ENCODE measurements at places on chromosomes 11 and 22. TPM values are rescaled to one million over a fixed set of nuclear protein-coding genes. Genes with fewer than 3 reads are reported as not detected.

DNA sequence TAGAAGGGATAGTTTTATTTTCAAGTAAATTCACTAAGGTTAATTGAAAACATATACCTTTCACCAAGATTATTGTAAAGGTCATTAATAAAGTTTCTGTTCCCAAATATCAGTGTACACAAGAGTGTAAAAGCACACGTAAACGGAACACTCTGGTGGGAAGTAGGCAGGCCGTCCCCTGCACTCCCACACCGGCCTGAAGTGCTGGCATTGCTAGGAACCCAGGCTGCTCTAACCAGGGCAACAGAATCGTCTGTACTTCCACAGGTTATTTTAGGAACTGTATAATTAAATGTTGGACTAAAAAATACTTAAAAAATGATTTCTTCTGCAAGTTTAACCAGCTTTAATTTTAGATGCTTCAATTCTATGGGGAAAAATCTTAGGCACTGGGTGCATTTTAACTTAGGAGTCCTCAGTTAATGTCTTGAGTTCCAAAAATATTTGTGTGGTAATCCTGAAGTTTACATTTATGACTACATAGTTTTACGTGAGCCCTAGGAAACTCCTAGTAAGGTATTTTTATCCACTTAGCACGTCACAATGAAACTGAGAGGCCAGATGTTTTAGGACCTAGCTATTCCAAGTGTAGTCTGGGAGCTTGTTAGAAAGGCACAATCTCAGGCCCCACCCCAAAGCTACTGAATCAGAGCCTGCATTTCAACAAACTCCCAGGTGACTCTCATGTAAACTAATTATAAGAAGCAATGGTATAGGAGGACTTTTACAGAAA lies 31.2 kb downstream of the KMT5B start:
- no peak for DNase-seq

DNA sequence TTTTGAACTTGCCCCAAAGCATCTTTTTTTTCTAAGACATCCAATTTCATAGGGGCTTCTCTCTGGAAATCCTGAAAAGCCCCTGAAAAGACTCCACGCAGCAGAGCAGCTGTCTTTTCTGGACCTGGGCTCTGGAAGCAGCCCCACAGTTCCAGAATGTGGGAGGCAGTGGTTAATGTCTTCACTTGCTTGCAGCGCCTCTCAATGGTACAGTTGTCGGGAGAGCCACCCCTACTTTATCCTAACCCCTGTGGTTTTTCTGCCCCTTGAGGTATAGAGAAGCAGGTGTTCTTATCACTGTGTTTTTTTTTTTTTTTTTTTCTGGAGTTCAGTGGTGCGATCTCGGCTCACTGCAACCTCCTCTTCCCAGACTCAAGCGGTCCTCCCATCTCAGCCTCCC lies 83.4 kb upstream of the SORL1-AS1 start:
- no peak for DNase-seq

DNA sequence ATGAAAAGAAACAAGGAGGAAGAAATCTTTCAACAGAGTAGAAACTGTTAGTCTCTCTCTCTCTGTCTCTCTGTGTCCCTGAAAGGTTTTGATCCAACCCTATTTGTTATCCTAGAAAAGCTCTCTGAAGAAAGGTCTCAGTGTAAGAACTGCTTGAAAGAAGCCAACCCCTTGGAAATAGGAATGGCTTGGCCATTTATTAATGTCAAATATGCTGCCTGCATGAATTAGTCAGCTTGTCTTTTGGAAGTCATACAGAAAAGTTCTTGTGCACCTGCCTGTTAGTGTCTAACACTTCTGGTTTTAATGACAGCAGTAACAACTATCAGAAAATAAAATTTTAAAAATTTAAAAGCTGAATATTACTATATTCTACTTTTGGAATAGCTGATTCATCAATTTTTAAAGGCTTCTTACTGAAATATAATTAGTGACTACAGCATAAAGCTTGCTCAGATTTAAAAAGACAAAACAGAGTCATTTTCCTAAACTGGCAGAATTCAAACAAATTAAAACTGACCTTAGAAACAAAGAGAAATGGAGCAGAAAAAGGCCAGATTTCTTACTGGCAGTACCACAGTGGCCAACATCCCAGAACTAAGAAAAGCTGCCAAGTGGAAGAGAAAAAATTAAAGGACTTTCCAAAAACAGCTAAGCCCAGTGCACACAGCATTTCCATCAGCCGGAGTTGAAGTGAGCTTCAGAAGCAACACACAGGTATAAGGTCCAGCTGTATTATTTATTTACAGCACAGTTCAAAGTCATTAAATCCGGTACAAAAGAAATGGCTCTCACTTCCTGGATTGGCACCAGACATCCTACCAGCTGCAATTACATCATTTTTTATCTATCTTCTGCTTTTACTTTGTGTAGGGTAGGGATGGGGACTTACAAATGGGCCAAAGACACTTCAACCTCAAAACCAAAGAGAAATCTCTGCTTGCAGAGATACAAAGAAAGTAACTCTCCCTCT lies 76.3 kb downstream of the PRCP start:
- no peak for DNase-seq

DNA sequence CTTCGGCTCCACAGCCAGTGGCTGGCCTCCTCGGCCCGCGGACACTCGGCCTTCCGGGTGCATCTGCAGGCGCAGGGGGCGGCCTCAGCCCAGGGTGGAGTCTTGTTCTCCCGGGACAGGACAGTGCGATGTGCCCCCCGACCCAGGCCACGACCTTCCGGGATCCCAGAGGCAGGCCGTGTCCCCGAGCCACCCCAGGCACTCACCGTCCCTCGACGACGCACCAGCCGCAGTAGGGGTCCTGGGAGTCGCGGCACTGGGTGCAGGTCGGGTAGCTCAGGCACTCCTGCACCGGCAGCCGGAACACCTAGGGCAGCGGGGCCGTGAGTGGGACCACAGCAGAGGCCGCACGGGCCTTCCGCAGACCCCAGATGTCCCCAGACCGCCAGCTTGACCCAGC lies 17.6 kb upstream of the MAPK11 start:
- DNase-seq = no peak

- no peak for DNase-seq
These were observed 4.6 kb downstream of the CD151 start for GRCh38 chr11:837189-837989.

DNA sequence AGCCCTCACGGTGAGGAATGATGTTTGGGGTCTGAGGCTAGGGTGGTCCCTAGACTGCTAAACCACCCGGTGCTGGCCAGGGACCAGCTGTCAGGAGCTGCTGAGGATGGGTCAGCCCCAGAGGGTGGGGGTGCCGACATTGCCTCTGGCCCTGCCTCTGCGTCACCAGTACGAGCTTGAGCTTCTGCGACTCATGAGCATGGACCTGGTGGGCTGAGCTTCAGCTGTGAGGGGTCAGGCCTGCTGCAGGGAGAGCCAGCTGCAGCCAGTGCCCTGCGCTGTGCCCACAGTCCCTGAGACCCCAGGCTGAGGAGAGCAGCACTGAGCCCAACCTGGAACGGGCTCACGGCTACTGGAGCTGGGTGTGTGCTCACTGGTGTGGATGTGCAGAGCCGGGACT lies 7.0 kb downstream of the DERL3 start:
- no peak for DNase-seq

DNA sequence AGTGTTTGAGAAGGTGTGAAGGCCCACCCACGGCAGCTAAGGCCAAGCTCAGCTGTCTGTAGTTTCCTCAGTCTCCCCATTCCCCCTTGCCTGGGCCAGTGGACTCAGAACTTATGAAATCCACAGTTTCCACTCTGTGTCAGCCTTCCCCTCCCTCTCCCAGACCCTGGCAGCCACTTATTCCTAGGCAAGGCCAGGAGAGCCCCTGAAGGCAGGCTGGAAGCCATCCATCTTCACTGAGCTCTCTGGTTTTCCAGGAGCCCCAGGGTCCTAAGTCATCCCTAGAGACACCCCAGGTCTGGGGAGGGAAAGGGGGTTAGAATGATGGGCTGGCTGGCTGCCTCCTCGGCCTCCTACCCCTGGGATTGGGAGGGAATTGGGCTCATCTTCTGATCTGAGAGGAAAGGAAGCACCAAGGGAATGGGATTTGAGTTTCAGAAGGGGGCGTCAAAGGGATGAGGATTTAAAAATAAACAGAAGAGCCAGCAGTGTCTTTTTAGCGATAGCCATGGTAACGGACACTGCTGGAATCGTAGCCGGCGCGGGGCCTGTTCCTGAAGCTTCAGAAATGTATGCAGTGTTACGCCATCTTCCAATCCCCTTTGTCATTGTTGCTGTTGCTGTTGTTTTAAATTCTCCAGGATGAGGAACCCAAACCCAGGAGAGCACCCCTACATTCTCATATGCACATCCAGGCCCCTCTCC lies 561.1 kb upstream of the CADM1 start:
- no peak for DNase-seq

GRCh38 chr11:85863855-85864254 lies 8.7 kb downstream of the CCDC83 start:
- no peak for DNase-seq

DNA sequence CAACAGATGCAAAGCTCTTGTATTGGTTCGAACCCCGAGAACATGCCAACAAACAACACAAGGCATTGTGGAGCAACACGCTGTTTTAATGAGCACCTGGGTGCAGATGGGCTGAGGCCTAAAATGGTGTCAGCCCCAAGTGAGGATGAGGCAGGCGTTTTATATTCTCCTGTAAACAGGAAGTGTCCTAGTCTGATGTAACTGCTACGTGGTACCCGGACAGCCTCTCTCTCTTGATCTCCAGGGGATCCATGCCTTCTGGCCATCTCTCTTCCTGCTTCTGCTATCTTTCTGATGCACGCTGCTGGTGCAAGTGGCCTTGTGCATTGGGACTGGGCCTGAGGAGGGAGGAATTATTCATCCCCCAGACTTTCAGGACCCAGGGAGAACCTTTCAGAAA lies 19.4 kb upstream of the VSTM5 start:
- DNase-seq = no peak

DNA sequence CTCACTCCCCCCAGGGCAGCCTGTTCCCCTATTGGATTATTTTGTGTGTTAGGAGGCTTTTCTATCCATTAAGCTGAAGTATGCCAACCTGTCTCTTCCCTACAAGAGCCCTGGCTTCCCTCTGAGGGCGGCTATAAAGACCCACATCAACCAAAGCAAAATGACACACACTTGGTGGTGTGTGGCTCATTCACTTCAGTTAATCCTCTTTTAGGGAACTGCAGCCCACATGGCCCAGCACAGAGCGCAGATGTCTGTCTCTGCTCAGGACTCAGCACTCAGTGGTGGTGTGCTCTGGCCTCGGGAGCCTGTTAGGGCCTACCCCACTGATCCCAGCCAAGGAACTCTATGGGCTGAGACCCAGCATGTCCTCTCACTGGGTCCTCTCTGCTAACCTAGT lies 32.2 kb upstream of the LRRC10B start:
- no peak for DNase-seq

DNA sequence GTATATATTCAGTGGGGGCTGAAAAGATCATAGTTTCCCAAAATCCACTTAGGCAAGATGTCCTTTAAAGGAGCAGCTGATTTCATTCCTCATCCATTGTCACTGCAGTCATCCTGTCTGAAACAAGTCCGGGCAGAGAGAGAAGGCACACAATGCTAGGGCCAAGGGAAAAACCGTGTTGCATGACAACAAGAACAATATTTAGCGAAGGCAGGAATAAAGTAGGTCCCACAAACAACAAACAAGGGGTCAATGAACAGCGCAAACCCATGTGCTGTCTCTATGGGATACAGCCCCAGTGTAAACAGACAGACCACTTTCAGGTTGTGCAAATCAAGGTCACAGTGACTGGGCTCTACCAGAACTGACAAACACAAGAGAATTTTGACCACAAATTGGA lies 9.0 kb downstream of the PAMR1 start:
- DNase-seq = no peak

GRCh38 chr11:114073007-114073827 lies 13.7 kb downstream of the ZBTB16 start:
- DNase-seq = no peak

DNA sequence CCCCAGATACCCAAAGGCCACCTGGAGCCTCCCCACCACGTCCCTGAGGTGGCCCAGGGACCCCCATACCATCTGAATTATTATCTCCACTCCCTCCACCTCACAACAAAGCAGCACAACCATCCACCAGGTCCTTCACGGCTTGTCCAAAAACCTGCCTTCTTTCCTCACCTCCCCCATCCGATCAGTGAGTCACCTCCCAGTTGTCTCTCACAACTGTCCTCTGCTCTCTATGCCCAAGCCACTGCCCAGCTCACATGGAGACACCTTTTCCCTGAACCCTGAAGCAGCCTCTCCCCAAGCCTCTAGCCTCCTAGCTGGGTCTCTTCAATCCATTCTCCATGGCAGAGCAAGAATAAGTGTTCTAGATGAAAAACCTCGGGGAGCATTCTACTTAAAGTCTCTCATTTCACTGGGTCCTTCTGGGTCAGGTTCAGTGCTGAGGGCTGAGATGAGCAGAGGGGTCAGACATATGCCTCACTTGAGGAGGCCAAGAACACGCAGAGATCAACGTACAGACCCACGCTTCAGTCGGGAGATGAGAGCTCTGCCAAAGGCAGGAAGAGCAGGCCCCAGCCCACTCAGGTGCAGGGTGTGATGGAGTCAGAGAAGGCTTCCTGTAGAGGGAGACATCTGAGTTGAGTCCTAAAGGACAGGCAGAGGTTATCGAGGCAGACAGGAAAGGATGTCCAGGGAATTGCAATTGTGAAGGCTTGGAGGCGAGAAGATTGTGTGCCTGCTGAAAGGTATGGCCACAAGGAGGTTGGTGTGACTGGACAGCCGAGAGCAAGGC lies 74.7 kb downstream of the PDE2A start:
- DNase-seq = no peak

DNA sequence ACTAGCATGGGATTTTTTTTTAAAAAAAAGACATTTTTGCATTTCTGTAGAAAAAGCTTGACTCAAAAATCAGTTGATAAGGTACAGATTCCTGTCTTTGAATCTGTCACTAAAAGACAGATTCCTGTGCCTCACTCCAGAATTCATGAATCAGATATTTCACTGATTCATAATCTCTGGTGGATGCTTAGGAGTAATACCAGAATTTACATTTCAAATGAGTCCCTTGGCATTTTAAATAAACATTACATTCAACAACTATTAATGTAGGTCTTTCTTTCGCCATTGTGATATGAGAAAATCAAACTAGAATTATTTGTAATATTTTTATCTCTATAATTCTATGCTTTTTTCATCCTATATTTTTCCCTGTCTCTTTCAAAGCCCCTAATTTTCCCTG lies 128.3 kb downstream of the APIP start:
- no peak for DNase-seq

DNA sequence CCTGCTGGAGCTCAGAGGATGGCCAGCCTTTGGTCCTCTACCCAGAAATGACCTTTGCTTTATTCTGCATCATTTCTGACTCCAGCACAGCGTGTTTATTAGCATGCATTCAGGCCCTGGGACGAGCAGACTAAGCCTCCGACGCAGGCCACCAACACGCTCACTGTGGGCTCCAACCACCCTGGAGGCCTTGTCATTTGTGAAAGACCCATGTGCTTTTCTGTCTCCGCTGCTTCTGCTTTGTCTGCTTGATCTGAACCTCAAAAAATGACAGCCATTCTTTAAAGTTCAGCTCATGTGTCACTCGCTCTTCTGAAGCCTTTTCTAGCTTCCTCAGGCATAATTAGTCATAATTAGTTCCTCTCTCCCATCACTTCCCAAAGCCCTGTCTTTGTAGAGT lies 109.1 kb upstream of the TIMP3 start:
- DNase-seq = no peak

The NPTXR gene
- 28.4 TPM for total RNA-seq

The OR6A2 gene
- 0.89 TPM for total RNA-seq

Data from spinal cord (tissue), 10 donors.